Fibroblast of skin of right biceps (primary cell): ENCODE measurements at places on chromosomes 6 and 20.

DNA sequence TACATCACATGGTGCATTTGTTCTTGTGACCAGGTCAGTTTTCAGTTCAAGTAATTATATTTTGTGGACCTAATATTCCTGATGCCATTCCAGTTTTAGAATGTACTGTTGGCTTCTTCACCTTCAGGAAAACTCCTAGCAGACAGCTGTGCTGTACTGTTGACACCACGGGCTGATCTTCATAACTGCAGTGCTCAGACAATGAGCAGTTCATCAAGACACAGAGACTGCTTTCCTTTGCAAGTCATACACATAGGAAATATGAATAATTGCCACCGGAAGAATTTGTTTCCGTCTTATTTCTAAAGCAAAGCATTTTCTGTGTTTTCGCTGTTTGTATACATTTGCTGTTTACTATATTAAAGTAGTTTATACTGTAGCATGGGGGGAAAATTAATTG, 89.8 kb downstream of the C6orf118 start:
- DNase-seq = no peak

DNA sequence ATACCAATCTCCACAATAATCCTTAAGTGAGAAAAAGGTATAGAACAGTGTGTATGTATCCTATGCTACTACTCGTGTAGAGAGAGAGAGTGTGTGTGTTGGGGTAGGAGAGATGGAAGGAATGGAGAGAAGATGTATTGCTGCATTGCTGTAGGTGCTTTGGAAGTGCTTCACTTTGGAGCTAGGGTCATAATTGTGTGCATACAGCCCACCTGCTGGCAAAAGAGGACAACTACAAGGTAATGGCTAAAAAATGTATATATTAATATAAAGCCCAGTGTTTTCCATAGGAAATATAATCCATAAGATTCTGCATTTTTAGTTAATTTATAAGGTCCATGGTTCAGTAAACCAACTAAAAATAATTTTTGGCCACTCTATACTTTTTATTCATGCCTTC, 36.1 kb downstream of the SERAC1 start:
- peak; percentile 52 for DNase-seq

- no peak for DNase-seq
These were observed 144.2 kb downstream of the BTBD9 start for GRCh38 chr6:38495518-38495917.

GRCh38 chr6:37273690-37274089, 15.7 kb upstream of the TMEM217 start:
- no peak for DNase-seq

DNA sequence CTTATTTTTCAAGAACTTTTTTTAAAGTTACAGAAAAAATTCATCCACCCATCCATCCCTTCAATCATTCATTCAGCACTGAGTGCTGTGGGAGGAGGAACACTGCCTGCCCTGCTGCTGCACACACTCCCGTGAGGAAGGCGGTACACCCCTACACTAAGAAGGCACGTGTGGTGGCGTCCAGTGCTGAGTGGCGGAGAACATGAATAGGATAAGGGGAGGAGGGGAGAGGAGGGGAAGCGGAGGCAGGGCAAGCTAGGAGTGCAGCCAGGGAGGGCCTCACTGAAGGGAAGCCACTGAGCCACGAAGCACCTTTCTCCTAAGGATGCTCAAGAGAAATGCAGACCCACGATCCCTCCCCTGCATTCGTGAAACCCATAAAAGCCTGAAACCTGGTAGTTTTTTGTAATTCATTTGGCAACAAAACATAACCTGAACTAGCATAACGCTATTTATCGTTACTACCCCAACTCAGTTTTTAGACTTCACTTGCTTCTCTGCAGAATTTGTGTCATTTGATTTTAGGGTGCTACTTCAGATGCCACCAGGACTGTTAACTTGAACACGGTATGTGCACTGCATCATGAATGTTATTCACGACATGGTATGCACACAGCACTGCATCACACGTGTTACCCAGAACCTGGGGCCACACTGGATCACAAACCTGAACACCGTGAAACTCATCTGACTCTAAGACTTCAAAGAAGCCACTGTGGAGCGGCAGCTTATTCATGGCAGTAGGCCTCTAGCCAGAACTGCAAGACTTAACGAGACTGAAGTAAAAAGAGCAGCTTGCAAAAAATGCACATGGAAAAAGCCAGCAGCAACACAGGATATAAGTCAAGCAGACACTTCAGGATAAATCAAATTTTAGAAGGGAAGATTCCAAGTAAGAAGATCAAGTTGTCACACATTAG, 3.5 kb downstream of the RNASET2 start:
- DNase-seq = no peak

- DNase-seq = no peak
These were observed 26.2 kb downstream of the TOP1 start for GRCh38 chr20:41054847-41055230.

GRCh38 chr20:4330011-4330410, 314.7 kb upstream of the RNF24 start:
- no peak for DNase-seq

DNA sequence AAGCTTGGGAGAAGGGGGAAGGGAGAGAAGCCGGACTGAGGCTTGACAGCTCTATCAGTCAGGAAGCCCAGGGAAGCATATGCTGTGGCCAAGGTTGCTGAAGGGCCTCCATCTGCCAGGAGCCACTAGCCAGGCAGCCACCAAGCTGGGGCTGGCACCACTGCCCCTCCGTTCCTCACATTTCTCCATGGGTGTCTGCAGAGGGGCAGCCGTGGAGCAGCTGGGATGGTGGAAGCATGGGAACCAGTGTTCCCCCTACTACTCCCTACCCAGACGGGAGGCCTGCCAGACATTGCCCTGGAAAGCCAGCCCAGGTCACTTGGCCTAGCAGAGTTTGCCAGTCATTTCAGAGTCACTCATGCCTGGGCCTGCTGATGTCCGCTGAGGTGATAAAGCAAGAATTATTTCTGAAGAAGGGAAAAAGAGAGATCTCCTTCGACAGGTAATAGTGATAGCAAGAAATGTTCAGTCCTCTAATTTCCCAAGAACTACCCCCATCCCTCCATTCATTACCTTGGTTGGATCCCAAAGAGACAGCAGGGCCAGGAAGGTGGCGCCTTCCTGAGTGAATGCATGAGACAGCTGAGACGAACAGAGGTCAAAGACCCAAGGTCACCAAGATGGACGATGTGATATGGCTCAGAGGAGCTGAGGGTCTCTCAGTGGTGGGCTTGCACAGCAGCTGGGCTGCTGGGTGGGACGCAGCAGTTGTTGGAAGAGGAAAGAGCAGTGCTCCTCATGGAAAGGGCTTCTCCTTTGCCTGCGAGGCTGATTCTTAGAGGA, 21.9 kb downstream of the SNPH start:
- DNase-seq = no peak

DNA sequence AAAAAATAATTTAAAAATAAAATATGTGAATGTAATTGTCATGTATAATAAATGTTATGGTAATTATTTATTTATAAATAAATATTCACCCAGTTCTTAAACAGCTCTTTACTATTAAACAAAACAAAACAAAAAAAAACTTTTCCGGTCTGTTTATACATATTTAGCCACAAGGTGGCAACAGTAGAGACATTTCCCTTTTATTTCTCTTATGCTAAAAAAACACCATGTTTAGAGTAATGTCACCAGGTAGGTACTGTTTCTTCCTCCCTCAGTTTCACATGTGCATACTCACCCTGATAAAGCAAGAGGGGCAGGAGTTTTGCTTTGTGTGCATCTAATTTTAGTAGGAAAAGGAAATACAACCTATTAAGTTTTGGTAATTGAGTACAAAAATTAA, 610.4 kb upstream of the IMPG1 start:
- DNase-seq = peak; percentile 12

- no peak for DNase-seq
These were observed 12.9 kb downstream of the PHACTR1 start for GRCh38 chr6:12729467-12729866.

DNA sequence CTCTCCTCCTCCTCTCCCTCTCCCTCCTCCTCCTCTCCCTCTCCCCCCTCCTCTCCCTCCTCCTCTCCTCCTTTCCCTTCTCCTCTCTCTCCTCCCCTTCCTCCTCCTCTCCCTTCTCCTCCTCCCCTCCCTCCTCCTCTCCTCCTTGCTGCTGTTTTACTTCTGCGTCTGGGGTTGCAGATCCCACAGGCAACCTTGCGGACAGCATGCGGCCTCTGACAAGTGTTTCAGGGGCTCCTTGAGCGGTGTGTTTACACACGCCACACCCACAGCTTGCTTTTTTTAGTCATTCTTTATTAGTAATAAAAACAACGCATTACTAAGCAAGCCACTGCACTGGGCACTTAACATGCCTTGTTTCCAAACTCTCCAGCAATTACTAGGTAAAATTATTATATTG, 81.9 kb downstream of the TFAP2C start:
- DNase-seq = peak; percentile 28

GRCh38 chr6:97240222-97240621, 42.8 kb downstream of the MMS22L start:
- peak; percentile 76 for DNase-seq

DNA sequence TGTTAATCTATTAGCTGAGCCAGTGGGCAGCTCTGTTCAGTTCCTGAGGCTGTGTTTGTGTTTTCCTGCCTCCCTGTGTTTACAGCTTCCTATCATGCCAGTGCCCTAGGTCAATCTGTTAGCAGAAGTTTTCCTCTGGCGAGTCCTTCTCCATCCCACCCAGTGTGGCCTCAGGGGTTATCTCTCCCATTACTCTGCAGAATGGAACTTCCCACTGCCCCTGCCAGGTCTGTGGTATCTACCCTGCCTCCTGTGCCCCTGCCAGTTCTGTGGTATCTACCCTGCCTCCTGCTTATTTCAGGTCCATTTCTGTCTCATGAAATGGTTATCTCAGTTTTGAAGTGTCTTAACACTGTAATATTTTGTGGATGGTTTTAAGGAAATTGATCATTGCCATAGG, 63.1 kb downstream of the SLX4IP start:
- no peak for DNase-seq

DNA sequence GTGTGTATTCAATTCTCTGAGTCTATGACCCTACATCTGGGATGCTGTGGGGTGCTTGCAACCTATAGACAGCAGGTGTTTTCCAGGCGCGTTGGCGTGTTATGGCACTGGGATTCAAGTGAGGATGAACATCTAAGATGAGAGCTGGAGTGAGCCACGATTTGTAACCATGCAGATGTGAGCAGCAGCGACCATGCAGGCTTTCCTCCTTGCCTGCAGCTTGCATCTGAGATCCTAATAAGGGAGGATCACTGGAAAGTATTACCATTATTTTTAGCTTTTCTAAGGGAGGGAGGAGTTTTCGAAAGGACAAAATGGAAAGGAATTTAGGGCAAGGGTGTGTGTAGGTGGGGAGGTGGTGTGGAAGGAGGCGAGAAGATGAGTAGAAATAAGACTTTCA, 216.7 kb downstream of the ATXN1 start:
- DNase-seq = no peak

DNA sequence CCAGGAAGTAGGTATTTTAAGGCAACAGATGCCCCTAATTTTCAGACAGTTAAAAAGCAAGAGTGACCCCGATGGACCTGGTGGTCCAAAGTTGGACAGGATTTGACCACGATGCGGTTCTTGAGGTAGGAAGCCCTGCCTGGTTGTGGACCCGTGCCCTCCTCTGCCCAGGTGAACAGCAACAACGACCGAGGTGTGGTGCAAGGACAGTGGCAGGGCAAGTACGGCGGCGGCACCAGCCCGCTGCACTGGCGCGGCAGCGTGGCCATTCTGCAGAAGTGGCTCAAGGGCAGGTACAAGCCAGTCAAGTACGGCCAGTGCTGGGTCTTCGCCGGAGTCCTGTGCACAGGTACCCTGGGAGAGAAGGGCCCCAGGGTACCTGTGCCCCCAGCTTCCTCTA, 18.7 kb downstream of the TGM6 start:
- DNase-seq = no peak

- no peak for DNase-seq
These were observed 11.3 kb downstream of the TXNDC5 start for GRCh38 chr6:7899101-7899888.

DNA sequence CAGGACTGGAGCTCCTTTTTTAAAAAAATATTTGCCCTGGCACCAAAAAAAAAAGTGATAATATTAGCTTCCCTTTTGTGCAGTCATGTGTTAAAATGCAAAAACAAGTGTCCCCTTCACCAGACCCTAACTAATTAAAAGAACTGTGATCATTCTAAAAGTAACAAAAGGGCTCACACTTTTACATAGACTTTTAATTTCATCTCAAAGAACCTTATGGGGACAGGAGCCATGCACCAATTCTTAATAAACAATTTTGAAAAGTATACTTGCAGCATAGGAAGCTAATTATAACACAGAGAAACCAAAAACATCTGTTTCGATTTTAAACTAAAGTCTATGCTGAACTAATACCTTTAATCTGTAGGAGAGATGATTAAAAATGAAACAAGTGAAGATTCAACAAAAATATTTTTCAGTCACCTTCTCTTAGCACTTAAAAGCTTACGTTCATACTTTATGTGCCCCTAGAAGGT, 17.3 kb downstream of the STX7 start:
- no peak for DNase-seq

- DNase-seq = no peak
These were observed 488.3 kb downstream of the COL12A1 start for GRCh38 chr6:74717591-74717990.
